KBM-7 (cell line): ENCODE measurements at places on chromosomes 2 and 18.

GRCh38 chr2:37415128-37415820 is 70.8 kb downstream of the QPCT start:
- no peak for DNase-seq

GRCh38 chr2:28681606-28682005 is 70.0 kb upstream of the PPP1CB start:
- no peak for DNase-seq

DNA sequence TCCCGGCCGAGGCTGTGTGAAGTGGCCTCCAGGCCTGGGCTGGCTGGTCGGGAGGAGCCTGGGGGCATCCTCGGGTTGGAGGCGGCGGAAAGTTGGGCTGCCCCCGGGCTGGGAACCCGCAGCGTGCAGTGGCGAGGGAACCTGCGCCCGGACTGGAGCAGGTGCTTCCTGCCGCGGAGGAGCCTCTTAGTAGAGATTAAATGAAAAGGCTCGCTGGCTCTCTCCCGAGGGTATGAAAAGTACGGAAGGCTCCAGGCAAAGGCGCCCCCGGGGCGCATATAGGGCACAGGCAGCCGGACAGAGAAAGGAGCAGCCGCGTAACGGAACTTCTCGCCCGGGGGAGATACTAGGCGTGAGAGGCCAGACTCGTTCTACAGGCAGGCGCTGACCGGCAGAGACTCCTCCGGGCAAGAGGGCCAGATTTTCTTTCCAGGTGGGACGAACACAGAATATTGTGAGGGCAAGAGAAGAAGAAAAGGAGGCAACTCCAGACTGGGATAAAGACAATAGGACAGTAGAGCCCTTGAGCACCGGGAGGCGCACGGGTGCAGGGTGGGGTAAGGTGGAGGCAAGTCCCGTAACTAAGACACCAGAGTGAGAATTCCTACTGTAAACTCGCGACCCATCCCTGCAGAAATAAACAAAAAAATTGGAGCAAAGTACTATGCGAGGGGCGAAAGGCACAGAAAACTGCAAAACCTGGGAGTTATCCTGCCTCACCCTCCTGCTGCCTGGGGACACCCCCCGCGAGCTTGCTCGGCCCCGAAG is 816 bp downstream of the CDH2 start:
- peak; percentile 8 for DNase-seq

DNA sequence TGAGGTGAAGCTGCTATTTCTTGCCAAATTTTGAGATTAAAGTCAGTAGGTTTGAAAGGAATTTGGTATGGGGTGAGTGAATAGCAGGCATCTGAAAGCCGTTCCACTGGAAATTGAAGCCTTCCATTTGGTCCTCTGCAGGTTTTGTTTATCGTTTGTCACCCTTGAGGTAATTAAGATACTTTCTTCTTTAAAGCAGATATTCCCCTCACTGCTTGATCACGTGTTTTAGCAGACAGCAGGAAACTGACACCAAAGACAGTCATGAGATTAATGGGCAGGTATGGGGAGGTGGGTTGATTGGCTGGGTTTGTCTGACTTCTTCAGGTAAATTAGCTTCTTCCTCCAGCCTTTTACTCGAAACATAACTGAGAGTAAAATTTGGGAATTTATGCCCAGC is 10.7 kb downstream of the LPIN1 start:
- DNase-seq, result no peak

- DNase-seq, result no peak
Measured at GRCh38 chr2:103754530-103754929, 992.7 kb downstream of the TMEM182 start.

DNA sequence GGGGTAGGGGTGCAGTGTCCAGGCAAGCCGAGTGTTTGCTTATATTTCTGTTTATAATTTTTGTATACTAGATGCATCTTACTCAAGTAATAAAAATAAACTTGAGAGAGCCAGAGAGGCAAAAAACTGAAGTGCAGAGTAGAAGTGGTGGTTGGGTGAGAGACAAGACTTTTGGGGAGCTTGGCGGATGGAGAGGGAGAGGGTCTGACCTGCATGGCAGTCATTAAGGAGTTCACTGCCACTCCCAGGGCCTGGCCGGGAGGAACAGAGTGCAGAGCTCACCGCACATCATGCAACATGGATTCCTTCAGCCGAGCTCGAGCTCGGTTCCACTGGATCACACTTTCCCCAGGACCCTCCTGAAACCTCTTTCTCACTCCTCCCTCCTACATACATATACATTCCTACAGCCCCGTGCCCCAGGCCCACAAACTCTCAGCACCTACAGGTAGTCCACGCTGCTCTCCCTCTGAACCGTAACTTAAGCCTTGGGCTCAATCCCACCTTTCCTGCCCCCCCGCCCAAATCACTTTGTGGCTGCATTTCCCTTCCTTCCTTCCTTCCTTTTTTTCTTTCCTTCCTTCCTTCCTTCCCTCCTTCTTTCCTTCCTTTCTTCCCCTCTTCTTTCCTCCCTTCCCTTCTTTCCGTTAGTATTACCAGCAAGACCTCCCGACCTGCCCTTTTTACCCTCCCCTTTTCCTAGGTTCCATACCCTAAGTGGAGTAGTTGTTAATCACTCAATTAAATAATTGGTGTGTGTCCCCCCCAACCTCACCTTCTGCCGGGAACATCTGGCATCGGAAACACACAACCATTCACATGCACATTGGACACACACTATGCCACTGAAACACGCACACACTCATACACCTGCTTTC is 37.1 kb upstream of the ATP6V1B1 start:
- no peak for DNase-seq

GRCh38 chr18:69622184-69622583 is 221.5 kb downstream of the DOK6 start:
- DNase-seq, result no peak

DNA sequence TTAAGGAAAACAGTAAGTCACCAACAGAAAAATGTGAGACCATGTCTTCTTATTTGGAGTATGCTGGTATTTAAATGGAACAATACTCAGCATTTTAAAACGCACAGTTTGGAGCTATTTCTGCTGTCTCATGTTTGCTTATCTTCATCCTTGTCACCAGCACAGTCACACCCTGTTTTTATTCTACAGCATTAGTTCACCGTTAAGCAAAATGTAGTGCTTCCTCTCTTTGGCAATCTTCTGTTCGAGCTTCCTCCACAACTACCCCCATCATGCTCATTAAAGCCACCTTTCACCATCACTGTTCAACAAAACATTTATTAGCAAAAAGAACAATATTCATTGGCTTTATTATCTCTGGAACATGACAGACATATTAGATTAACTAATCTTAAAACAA is 64.0 kb downstream of the SLC40A1 start:
- no peak for DNase-seq

DNA sequence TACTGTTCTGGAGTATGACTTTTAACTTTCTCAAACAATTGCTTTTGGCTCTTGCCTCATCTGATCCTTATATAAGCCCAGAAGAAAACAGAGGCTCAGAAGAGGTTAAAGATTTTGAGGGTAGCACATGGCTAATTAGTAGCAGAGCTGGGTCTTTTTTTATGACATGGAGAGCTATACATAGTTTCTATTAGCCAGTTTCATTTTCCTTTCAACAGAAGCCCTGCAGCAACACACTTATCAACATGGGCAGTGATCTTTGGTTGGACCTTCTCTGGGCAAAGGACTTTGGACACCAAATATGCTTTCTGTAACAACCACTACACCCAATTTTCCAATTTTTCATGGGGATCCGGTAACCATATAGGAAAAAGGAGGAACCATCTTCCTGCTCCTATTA is 64.9 kb downstream of the NCKAP5 start:
- no peak for DNase-seq

DNA sequence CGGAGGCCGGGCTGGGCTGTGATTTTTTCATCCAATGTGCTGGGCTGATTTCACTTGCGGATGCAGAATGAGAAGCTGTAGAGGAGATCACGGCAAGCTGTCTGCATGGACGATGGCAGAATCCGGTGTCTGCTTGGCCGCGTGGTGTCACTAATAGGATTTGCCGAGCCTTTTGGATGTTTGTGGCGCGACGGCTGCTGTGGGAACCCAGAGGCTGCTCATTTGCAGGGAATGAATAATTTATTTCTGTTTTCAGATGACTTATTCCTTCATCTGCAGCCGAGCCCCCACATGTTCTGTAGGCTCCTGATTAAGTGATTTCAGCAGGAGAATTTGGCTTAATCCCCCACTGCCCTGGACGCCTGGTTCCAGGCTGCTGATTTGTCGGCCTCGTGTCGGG is 62.6 kb downstream of the ODC1 start:
- DNase-seq, result no peak

- no peak for DNase-seq
Measured at GRCh38 chr2:223979730-223980396, 22.6 kb downstream of the MRPL44 start.

- DNase-seq, result no peak
Measured at GRCh38 chr2:218275371-218276072, 5.2 kb downstream of the PNKD start.

DNA sequence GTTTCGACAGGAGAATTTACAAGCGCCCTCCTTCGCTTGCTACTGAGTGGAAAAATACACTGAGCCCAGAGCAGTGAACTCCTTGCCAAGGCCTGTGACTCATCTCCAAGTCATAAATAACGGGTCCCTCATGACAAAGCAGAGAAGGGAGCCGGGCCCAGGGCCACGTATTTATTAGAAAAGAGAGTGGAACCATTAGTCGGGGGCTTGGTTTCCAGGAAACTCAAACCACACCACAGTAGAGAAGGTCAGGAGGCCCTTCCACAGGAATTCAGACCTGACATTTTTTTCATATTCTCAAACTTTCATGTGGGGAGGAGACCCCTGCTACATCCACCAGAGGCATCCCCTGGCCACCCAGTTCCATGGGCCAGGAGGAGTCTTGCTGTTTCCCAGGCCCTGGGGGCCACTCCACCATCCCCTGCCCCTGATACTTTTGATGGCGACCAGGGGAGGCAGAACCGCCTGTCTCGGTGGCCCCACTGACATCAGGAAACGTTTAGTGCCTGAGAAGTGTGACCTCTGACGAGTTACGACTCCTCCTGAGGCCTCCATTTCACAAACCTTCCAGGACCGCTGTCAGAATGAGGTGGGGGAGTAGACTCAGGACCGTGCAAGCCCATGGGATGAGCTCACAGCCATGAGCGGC is 289.7 kb downstream of the DYSF start:
- DNase-seq, result no peak

- no peak for DNase-seq
Measured at GRCh38 chr2:196329959-196330358, 158.6 kb upstream of the STK17B start.

- no peak for DNase-seq
Measured at GRCh38 chr2:168642873-168643272, 159.6 kb upstream of the NOSTRIN start.

DNA sequence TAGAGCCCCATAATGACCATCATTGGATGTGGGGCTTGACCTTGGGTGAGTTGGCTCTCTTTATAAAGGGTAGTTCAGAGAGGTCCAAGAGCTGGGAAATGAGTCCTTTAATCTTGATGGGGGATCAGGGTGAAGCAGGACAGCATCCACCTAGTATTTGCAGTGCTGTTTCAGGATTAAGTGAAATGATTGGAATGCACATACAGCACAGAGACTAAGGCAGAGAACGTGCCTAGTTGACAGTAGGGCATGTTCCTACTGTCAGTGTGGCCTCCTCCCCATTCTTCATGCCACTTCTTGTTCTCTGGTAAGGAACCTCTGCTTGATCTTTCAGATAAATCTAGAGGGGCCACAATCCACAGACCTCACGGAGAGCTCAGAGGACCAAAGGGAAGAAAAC is 78.9 kb downstream of the TRIM43 start:
- DNase-seq, result no peak

- no peak for DNase-seq
Measured at GRCh38 chr2:155692106-155692505, 640.4 kb downstream of the NR4A2 start.

- no peak for DNase-seq
Measured at GRCh38 chr18:35138773-35139172, 97.6 kb downstream of the MAPRE2 start.

DNA sequence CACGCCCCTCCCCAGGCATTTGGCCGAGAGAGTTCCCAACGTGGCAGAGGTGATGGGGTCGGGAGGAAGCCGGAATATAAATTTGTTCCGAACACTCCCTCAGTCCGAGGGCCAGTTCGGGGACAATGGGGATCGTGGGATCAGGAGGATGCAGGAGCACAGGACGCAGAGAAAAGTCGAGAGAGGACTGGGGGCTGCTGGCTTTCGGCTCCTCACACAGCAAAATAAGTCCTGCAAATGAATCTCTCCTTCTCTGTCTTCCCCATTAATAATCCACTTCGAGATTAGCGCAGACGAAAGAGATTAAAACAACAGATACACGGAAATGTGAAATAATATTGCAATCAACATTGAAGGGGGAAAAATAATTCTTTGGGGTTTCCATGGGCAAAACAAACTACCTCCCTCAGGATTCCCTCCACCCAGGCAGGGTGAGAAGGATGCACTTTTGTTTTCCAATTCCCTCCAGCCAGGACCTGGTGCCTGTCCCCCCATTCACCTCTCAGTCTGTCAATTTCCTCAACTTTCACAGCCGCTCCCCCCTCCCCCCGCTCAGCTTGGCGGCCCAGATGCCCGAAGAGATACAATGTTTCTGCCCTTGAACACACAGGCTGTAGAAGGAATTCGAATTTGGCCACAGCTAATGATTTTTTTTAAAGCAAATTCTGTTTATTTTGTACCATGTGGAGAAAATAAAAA is 3.1 kb upstream of the ZEB2 start:
- peak; percentile 69 for DNase-seq

DNA sequence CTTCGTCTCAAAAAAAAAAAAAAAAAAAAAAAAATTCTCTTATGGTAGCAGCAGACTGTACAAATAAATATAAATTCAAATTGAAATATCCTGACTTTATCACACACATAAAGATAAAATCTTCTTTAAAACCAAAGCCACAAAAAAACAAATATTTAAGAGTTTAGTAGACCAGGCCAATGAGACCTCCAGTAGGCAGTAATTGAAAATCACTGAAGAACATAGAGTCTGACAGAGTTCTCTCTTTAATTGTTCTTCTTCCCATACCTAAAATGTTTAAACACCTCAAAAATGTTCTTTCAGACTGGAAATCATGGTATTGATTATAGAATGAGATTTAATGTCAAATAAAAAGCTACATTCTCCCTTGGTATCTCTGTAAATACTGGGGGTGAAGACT is 20.8 kb downstream of the PRPF40A start:
- no peak for DNase-seq

DNA sequence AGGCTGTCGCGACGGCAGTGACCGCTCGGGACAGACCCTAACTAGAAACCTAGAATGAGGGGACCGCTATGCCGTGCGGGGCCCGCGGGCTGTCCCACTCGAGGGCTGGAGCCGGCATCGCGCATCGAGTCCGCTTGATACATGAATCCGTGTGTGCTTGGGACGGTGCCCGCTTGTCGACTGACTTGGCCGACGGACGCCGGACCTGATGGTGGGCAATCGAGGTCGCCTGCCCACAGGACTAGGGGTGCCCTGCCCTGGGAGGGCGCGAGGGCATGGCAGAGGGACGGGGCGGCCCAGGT is 749 bp upstream of the PTMA start:
- no peak for DNase-seq
